Fibroblast of the aortic adventitia (primary cell): ENCODE measurements at places on chromosomes 12 and 14.

- DNase-seq: peak; percentile 40
Observed at GRCh38 chr14:75715926-75716780, 55.1 kb downstream of the TTLL5 start.

- DNase-seq: peak; percentile 59
Observed at GRCh38 chr12:3034067-3034750, 43.0 kb upstream of the TSPAN9 start.

GRCh38 chr12:1839956-1840951 is 19.9 kb downstream of the LRTM2 start:
- DNase-seq: no peak

DNA sequence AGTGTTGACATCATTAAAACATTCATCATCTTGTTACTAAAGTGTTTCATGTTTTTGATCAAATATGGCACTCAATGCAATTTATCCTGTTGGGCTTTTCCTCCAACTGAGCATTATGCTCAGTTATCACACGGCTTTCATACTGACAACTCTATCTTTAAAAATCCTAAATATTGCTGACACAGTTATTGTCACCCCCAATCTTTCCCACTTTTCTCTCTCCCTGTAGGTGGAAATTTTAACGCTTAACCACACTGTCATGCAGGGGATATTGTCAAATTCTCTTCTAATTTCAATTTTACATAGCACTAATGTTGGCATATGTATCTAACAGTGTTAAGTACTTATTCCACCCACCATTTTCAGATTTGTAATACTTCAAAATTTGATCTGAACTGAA is 59.7 kb upstream of the GPHB5 start:
- no peak for DNase-seq

- no peak for DNase-seq
Observed at GRCh38 chr12:68918960-68919359, 14.0 kb downstream of the CPM start.

DNA sequence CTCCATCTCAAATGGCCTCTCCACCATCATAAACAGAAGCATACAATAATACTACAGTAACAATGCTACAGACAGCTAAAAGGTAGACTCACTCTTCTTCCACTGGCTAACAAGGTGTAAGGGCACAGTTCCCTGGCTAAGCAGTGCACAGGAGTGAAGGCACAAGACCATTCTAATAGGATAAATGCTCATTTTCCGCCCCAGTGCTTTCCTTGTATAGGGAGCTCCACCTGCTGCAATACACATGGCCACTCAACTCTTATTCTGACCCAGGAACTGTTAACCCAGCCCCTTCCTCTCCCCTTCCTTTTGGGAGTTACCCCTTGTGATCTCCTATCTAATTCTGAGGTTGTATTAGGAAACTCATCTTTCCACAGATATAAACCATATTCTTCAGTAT is 124.6 kb downstream of the KCNK10 start:
- no peak for DNase-seq

DNA sequence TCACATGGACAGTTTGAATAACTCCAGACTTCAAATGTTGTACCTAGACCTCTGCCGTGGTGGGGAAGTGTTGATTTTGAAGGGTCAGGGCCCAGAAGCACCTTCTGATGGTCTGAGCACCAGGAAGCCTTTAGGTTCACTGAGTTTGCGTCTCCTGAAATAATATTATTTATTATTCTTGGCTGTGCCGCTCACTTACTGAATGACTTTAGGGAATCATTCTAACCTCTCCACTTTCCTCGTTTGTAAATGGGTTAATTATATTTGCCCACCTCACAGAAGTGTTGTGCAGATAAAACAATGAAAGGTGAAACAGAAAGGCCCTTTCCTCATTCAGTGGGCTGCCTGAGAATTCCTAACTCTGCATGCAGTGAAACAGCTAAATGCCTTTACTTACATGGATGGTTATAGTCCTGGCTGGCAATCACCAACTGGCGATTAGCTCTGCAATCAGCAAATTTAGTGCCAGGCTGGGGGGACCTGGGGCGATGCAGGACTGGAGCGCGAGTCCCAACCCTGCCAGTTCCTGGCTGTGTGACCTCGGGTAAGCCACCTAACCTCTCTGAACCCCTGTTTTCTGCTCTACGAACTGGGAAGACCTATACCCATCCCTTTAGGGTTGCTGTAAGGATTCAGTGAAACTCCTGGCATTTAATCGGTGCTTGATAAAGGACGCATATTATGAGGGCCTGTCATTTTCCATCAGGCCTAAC is 57.5 kb downstream of the MAP1LC3B2 start:
- no peak for DNase-seq

DNA sequence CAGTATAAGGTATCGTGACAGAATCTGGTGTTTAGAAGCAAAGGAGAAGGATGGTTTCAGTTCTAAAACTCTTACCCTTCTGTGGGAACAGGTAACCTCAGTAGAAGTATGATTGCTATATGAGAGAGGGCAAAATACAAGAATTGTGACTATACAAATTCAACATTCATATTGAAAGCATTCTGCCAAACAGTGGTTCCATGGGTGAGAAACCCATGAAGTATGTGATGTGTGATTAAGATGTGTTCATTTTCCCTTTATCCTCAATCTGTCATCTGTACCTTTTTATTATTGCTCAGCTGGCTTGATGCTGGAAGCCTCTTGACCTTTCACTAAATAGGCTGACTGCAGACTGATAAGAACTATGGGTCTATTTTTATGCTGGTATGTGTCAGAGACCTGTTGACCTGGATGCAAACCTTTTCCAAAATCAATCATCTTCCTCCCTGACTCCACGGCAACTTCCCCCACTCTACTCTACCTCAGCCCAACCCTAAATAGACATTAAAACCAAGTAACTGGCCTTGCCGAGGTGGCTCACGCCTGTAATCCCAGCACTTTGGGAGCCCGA is 109.6 kb downstream of the STXBP6 start:
- DNase-seq: no peak

DNA sequence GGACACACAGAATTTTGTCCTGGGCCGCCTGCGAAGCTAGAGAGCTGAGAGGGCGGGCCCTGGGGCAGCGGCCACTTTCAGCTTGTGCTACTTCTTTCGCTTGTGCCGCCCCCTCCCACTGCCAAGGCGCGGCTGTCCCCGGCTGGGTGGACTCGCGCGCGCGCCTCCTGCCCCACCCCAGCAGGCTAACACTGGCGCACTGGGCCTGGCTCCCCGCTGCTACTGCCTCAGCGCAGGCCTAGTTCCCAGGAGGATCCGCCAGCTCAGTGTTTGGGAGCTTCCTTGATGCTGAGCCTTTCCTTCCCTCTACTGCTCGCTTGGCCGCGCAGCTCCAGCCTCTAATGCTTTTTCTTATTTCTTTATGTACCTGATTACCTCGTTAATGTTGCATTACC is 27.4 kb upstream of the METAP2 start:
- peak; percentile 39 for DNase-seq

DNA sequence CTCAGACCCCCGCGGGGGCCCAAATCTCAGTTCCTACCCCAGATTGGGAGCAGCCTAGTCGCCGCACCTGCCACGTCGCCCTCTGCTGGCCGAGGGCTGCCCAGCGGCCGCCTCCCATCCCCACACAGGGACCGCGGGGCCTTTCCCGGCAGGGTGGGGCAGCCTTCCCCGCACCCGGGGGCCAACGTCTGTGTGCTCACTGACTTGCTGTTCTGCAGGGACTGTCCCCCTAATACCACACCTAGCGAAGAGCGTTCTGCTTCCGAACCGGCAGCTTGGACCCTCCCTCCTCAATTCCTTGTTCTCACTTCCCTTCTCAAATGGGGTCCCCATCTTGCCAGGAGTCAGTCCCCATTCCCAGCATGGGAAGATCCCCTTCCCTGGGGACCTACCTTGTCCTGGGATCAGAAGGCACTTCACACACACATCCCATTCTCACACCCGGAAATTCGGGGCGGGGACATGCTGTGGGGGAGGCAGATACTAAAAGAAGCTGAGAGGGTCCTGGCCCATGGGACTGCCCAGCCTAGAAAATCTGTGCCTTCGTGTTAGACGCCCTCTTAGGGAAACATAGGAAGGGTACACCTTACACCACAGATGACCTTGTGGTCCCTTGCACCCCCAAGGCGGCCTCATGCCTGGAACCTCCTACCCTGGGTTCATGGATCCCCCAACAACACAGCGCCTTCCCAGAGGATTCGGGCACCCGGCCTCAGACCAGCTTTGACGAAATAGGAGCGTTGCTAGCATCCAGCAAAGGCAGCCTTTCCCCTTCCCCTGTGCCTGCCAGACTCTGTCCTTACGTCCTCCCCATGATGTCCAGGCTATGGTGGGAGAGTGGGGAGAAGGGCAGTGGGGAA is 16.4 kb downstream of the ACVRL1 start:
- DNase-seq: peak; percentile 33

DNA sequence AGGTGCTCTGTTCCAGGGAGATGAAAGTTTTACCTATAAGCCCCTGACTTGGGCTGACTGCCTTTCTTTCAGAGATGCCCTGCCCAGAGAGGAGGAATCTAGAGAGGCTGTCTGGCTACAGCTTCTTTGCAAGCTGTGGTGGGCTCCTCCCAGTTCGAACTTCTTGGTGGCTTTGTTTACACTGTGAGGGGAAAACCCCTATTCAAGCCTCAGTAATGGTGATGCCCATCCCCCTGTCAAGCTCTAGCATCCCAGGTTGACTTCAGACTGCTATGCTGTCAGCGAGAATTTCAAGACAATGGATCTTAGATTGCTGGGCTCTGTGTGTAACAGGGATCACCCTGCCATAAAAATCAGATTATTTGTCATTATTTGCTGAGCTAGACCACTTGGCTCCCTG is 377.6 kb downstream of the FLRT2 start:
- DNase-seq: no peak

DNA sequence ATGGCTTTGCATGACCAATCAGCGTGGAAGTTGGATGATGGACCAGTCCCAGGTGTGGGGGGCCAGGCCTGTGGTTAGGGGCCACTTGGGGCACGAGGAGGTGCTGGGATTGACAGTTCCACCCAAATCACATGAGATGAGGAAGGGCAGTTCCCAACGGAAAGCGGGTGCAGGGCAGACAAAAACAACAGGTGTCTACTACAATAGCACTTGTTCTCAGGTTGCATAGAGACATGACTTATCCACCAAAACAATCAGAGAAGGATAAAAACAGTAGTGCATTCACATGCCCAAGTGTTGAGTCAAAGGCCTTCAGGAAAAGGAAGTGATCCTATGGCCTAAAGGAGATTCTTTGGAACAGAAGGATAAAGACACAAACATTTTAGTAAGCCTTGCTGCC is 14.6 kb upstream of the EIF2B2 start:
- peak; percentile 52 for DNase-seq

- DNase-seq: no peak
Observed at GRCh38 chr12:96187956-96188355, 6.2 kb upstream of the ELK3 start.

GRCh38 chr14:61761557-61761956 is 663 bp upstream of the SNAPC1 start:
- no peak for DNase-seq

DNA sequence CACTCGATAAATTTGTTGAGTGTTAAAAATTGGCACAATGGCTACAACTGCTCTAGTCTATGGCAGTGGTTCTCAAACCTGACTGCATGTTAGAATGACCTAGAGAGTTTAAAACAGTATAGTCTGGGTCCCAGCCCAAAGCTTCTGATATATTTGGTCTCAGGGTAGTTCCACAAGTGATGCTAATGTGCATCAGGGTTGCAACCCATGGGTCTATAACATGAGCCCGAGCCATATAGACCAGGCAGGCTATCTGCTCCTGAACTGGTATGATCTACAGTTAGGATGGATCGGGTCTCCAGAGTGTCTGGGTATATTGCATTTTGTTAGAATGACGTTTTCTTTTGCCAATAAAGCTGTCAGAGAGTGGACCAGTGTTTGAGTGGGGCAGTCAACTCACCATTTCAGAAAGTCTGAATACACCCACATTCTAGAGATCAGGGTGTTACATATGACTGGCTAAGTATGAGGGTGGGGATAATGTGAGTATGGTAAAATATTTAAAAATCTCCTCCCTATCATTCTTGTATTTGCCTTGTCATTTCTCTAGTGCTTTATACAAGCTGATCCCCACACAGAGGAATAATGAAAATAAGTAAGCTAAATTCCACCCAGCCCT is 80.9 kb downstream of the FRMD6 start:
- DNase-seq: peak; percentile 16

DNA sequence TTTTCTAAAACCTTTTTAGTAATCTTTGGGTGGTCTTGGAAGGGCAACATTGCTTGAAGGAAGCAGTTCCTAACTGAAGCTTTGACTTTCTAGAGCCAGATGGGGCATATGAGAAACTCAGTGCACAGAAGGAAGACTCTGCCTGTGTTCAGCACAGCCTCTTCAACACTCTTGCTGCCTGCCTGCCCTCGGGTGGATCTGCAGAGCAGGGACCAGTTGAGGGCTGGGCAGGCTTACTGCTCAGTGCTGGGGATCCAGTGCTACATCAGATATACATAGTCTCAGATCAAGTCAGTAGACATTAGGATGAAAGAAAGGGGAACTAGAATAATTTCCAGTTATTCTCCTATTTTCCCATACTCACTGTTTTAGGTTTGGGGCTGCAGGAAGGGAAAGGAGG is 29.5 kb upstream of the TMX1 start:
- no peak for DNase-seq

DNA sequence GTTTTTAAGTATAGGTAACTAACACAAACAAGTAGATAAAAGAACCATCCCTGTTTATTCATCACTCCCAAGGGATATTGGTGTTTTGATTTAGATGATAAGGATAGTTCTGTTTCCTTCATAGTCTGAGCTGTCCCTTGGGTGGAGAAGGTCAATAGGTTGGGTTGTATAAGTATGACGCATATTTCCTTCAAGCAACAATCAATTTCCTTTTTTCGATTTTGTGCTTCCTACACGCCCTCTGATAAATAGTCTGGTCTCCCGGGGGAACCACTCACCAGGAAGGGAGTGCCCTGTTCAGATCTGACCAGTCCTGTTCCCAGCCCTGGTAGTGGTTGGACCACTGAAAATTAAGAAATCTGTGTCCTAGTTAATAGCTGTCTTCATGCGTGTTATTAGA is 378.8 kb upstream of the FAR2 start:
- DNase-seq: no peak

DNA sequence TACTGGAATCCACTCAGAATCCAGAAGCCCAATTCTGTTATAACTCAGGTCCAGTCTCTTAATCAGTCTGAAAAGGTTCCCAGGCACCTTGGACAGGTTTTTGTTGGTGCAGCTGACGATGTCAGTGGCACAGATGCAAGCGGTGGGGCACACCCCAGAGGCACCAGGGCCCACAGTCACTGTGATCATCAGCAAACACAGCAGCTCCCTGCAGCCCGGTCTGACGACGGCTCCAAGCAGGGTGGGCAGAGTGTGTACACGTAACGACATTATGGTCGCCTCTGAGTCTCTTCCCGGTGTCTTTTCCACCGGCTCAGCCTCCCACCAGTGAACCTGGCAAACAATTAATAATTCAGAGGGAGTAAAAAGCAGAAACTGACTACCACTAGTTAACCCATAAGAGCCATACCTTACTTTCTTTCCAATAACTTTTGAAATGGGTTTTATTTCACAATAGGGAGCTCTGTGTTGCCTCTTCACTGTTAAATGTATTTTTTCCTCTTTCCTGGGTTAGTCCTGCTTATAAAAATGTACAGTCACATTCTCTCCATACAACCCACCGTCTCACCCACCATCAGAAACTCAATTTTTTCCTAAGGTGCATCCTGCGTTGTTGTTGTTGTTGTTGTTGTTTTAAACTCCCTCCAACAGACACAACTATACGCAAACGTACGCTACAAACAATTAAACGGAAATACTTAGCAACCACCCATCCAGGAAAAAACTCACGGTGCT is 521 bp upstream of the PCED1B start:
- no peak for DNase-seq

GRCh38 chr12:43267818-43268217 is 284.2 kb downstream of the ADAMTS20 start:
- no peak for DNase-seq

GRCh38 chr12:53093777-53094393 is 3.6 kb upstream of the IGFBP6 start:
- no peak for DNase-seq

GRCh38 chr14:55762595-55763232 is 182.7 kb downstream of the KTN1 start:
- DNase-seq: no peak
